ENCODE measurements at places on chromosomes 3 and 15.

- no peak for DNase-seq
Observed at GRCh38 chr3:142863010-142863817, 25.7 kb downstream of the PCOLCE2 start.

DNA sequence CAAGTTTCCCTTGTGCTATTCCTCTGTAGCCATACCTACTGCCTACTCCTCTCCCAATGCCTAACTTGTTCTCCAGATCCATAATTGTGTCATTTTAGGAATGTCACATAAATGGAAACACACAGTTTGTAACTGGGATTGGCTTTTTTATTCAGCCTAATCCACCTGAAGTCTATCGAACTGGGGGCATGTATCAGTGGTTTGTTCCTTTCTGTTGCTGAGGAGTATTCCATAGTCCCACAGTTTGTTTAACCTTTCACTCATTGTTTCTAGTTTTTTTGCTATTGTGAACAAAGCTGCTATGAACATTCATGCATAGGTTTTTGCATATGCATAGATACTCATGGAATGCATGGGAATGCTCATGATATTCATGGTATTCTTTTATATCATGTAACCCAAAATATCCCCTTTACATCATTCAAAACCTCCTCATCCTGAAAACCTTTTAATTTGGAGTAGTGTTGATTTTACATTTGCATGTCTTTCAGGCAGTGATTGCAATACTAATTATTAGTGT, 25.9 kb upstream of the LRRC34 start:
- DNase-seq: no peak

DNA sequence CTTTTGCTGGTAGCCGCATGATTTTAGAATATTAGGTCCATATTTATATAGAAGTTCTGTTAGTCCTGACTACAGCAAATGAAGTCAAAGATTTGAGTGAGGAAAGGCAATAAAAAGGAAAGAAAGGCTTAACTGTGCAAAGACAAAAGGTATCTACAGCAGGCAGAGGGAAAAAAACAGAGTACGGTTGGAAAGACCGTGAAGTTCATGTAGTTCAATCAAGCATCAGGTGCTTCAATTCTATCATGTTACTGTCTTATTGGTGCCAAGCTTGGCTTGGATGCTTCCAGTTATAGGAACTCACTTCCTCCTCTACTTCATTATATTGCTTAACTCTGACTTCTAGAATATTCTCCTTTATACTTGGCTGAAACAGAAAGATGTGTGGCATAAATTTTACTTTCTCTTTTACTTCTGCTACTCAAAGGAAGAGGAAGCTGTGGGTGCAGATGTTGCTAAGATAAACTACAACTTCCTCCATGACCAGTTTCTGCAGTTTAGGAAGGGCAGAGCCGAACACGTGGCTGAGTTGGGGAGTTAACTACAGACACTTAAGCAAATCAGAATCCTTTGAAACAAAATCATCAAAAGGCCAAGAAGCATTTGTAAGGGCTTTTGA, 72.6 kb upstream of the ZBED2 start:
- DNase-seq: no peak

GRCh38 chr3:187982142-187982541, 171.8 kb upstream of the LPP start:
- no peak for DNase-seq

GRCh38 chr3:69423463-69424155, 37.7 kb upstream of the FRMD4B start:
- no peak for DNase-seq

Measured in NCI-H510A treated with DMSO at 0.1 percent for 48 hours (cell line).